ENCODE measurements at places on chromosomes 7 and 10.
A peak's percentile ranks its signal among the peaks of the same experiment; 100 is the strongest.

DNA sequence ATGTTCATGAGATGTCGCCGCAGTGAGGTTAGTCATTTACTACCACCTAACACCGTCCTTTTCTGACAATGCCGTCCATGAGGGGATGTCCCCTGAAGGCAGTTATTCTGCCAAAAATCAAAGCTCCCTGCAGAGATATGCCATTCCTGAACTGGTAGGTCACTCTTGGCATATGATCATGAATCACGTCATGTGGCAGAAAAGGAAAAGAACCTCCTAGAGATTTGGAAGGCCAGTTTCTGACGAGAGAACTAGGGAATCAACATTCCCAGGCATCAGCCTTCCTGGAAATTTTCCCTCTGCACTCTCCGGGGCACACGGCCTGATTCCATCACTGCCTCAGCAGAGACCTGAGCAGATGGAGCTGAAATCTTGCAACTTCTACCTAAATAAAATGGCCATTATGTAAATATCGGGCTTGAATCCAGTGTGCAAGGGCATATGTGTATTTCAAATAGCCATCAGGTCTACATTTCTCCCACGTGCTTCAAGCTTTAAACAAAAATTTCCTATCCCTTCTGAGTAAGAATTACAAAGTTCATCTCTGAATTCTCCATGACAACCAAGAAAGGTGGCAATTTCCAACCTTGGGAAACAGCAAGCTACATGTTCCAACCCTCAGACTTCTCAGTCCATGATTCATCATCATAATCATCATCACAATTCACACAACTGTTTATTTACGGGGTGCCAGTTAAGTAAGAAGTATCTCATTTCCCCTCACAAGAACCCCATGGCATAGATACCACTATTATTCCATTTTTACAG, 46.5 kb downstream of the AMPH start:
- DNase-seq: no peak

GRCh38 chr7:30671793-30672465, 10.3 kb downstream of the CRHR2 start:
- peak; percentile 24 for DNase-seq

GRCh38 chr7:157851501-157852067, 514.8 kb downstream of the DNAJB6 start:
- peak; percentile 49 for DNase-seq

GRCh38 chr10:95814011-95814727, 58.2 kb downstream of the ENTPD1 start:
- no peak for DNase-seq

- no peak for DNase-seq
Measured at GRCh38 chr10:76230921-76231285, 799.5 kb downstream of the LRMDA start.

GRCh38 chr10:5211696-5212536, 15.3 kb downstream of the AKR1C4 start:
- no peak for DNase-seq
